ENCODE measurements at places on chromosomes 2 and 18.
A peak's percentile ranks its signal among the peaks of the same experiment; 100 is the strongest.

- peak; percentile 52 for DNase-seq
These were observed 25.1 kb downstream of the MARCHF7 start for GRCh38 chr2:159737292-159737916.

- peak; percentile 74 for DNase-seq
These were observed 57.0 kb downstream of the EFR3B start for GRCh38 chr2:25098670-25099486.

- no peak for DNase-seq
These were observed 192.2 kb upstream of the RASGRP3 start for GRCh38 chr2:33284287-33284686.

DNA sequence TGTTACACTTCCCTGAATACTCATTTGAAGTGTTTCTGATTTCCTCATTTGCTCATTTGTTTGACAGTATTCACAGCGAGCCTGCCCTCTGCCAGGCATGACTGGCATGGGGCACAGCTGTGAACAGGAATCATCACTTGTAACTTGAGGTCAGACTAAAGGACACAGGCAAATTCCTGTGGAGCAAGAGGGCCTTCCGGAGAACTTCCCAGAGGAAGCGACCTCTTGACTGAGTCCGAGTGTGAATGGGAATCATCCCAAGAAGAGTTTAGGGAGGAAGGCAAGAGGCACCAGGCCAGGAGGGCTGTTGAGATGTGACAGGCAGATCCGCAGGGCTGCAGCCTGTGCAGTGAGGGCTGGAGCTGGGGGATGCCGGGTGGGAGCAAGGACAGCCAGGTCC is 45.4 kb downstream of the LIMS1 start:
- DNase-seq, result no peak

DNA sequence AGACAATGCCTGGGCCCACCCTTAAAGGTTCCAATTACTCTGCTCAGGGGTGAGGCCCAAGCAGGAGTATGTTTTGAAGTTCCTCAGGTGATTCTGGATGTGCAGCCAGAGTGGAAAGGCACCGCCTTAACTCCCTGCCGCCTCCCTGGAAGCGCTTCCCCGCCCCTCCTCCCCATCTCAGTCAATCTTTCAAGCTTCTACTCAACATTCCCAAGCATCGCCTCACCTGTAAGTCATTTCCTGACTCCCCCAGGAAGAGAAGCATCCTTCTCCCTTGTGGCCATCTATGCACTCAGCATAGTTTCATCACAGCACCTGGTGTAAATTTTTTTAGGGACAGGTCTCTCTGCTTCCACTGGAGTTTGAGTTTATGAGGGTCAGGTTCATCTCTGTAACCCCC is 67.5 kb downstream of the MYL12B start:
- DNase-seq, result no peak

DNA sequence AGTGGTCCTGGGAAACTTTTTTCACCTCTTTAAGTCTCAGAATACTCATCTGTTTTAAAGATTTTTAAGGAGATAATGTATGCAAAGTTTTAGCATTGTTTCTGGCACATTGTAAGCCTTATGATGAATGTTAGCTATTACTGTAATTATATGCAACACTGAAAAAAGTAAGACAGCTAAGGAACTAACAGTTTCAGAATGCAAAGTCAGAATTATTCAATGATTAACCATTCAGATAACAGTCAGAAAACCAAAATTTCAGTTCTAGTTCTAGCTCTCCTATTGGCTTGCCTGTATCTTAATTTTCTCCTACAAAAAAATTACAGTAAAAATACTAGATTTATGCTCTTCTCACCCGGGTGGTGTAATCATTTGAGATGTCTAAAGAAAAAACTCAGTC is 101.1 kb downstream of the SLC4A10 start:
- no peak for DNase-seq

GRCh38 chr2:69180227-69180626 is 167.2 kb downstream of the ANTXR1 start:
- DNase-seq, result no peak

DNA sequence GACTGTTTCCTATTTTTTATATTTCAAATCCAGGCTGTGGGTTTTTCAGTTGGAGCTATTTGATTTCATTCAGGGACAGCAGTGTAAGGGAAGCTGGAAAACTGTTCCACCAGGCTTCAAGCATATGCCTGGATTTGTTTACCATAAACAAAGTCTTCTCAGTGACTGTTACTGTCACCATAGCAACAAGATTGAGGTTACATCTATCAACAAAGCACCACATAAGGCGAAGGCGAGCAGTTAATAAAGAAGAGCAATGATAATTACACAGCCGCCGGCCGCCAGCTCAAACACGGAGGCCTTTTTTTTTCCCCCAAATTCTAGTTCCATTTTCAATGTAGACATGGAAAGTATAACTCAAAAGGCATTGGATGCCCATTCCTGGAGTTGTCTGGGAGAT is 553.7 kb upstream of the SYT4 start:
- DNase-seq, result peak; percentile 10

GRCh38 chr2:45293182-45293581 is 283.9 kb upstream of the SIX2 start:
- peak; percentile 29 for DNase-seq

- DNase-seq, result peak; percentile 32
These were observed 624 bp upstream of the MAP4K3 start for GRCh38 chr2:39437522-39438296.

GRCh38 chr2:18599509-18600254 is 10.3 kb upstream of the NT5C1B start:
- peak; percentile 28 for DNase-seq

DNA sequence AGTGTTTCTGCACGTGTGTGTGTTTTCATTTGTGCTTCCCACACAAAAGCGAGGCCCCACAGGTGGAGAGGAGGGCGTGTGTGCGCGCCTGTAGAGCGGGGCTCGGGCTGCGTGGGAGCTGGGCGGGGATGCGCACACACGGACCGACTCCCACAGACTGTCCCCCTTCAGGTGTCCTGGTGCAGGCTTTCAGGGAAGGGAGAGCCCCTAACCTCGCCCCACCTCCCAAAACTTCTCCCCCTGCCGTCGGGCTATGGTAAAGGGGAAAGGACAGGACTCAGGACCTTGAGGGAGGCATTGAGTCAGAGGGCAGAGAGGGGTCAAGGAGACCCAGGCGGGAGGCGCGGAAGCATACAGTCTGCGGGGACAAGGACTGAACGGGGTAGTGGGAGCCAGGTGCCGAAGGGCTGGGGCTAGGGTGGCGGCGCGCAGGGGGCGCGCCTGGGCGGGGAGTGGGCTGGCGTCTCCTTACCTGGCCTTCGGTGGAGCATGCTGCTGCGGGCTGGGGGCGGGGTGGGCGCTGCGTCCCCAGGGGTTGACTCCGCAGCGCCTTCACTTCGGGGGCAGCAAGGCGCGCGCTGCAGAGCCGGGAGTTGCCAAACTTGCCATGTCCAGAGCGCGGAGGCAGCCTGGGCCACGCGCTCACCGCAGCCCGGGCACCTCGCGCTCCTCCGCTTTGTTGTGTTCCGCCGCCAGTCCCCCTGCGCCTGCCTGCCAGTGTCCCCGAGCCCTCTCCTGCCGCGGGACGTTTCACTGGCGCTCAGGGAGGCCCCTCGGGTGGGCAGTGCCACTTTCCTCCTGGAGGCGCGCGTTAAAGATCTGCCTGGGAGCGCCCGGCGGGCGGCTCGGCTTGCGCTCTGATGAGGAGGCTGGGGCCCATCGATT is 302.0 kb downstream of the NCKAP5 start:
- peak; percentile 36 for DNase-seq

- DNase-seq, result peak; percentile 89
These were observed 36.8 kb downstream of the KCNIP3 start for GRCh38 chr2:95333888-95334338.

GRCh38 chr2:104870100-104870975 is 16.4 kb downstream of the POU3F3 start:
- DNase-seq, result no peak

- DNase-seq, result peak; percentile 72
These were observed at the start of gene UNC80 for GRCh38 chr2:209771474-209772289. TSS of gene UNC80 (plus strand) at chr2:209771832. CDS start at chr2:209772073, 241 bp downstream.

DNA sequence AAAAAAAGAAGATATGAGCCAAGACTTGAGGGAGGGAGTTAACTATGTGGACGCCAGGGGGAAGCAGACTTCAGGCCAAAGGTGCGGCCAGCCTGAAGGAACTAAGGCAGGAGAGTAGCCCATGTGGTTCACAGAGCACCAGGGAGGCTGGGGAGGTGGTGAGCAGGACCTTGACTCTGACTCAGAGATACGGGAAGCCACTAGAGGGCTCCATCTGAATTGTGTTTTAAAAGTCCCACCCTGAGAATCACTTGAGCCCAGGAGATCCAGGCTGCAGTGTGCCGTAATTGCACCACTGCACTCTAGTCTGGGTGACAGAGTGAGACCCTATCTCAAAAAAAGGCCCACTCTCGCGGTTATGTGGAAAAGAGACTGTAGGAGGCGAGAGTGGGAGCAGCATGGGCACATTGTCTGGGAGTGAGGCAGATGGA is 12.3 kb downstream of the CEP192 start:
- peak; percentile 73 for DNase-seq

DNA sequence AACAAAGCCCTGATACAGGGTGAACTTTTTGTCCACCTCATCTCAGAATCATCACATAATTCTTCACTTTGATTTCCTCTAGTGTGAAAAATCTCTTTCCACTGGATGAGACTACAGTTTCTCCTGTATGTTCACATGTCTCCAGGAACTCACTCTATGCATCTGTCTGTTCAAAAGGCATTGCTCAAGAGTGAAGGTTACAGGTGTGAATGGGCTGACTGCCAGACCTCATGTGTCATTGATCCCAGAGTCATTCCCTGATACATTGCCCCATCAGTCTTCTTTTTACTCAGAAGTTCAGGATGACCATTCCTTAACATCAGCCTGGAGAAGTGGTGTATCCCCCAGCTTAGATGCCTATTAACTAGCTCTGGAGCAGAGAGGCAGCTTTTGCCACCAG is 4.4 kb upstream of the DSC3 start:
- DNase-seq, result no peak

DNA sequence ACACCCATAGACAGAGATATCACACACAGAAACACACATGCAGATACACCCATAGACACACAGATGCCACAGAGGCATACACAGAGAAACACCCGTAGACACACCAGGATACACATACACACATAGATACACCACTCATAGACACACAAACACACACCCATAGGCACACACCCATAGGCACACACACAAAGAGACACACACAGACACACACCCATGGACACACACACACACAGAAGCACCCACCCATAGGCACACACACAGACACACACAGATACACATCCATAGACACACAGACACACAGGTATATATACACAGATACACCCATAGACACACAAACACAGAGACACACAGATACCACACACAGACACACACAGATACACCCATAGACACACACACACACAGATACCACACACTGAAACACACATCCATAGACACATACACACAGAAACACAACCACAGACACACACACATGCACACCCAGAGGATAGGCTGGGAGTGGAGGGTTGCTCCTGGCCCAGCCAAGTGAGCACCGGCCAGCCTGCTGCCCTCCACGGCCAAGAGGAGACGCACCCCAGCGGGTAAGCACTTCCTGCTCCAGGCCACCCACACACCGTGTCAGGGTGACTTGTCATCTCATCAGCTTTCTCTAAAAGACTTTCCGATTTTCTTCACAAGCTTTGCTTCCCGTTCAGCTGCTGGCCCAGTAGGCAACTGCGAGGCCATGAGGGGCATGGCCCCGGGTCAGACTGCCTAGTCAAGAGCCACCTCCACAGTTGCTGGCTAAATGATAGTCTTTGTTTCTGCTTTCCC is 14.1 kb upstream of the CNNM3 start:
- DNase-seq, result peak; percentile 22

DNA sequence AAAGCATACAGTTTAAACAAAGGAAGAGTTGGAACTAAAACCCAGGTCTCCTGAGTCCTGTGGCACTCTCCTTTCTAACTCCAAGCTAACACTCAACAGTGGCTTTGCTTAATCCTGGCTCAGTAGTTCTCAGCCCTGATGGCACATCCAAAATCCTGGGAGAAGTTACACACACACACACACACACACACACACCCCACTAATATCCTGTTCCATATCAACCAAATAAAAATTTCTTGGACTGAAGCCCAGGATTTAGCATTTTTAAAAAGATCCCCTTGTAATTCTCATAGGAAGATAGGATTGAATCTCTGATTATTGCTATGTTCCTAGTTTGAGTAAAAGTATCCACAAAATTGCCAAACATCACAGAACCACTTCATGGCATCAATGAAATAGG is 136.1 kb upstream of the RIOK3 start:
- no peak for DNase-seq

DNA sequence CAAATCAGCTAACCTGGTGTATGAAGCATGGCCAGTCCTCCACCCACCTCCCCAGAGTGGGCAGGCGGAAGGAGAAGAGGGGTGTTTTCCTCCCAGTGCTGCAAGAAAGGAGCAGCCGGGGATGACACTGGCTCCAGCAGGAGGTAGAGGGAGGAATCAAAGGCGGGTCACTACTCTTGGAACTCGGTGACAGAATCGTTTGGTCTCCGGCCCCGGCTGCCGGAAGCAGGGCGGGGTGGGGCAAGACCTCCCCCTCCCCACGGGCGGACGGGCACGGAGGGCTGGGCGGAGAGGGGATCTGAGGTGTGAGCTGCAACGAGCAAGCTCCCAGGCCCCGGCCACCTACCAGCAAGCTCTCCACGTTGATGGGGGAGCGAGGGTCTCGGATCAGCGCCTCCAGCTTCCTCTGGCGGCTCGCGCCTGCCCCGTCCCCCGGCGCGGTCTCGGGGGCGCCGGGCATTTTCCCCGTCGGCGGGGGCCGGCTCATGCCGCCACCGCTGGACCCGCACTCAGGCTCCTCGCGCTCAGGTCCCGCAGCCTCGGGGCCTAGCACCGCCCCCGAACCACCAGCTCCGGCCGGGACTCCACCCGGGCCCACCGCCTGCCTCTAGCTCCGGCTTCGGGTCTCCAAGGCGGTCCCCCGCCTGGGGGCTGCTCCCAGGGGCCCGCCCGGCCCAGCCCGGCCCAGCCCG is 640 bp downstream of the ROCK2 start:
- peak; percentile 37 for DNase-seq

DNA sequence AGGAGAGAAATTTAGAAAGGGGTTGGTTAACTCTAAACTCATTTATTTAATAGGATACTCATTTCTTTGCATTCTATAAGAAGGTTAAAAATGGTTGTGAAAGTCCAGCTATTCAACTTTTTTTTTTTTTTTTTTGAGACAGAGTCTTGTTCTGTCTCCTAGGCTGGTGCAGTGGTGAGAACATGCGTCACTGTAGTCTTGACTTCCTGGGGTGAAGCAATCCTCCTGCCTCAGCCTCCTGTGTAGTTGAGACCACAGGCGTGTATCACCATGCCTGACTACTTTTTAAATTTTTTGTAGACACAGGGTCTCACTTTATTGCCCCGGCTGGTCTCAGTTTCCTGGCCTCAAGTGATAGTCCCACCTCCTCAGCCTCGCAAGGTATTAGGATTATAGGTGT is 11.9 kb downstream of the ELP2 start:
- DNase-seq, result no peak

GRCh38 chr18:23276451-23276850 is 141.2 kb downstream of the CABLES1 start:
- no peak for DNase-seq

DNA sequence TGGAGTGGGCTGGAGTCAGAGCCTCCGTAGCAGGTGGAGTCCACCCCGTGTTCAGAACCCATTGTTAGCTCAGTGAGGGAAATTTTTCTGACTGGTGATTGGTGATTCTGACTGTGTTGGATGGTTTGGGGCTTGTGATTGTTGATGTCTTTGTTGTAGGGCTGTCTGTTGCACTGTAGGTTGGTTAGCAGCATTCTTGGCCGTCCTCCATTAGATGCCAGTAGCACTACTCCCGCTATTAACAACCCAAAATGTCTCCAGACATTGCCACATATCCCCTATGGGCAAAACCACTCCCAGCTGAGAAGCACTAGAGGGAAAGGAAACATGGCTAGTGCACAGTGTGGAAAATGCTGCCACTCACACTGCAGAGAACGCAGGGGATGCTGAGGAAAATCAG is 51.7 kb downstream of the ARMC9 start:
- DNase-seq, result no peak
